ENCODE measurements at places on chromosomes 2 and 18.
A peak's percentile ranks its signal among the peaks of the same experiment; 100 is the strongest.

- no peak for DNase-seq
Measured at GRCh38 chr2:216636551-216637450, 3.6 kb downstream of the IGFBP2 start.

DNA sequence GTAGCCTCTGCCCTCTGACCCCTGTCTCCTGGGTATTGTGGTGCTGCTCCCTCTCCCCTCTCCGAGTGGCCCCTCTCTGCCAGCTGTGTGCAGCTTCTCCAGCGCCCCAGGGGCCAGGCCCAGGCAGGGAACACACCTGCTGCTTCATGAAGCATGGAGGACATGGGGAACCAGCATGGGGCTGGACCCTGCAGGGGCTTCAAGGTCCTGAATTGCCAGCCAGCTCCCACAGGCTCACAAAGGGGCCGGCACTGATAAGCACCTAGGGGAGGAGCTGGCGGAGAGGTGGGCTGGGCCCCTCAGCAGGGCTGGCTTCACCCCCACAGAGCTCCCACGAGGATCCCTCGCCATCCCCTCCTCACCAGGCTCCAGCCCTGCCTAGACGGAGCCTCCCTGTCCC lies 77.4 kb upstream of the GPC1 start:
- no peak for DNase-seq

- DNase-seq: peak; percentile 25
Measured at GRCh38 chr18:43129946-43130524, 14.6 kb upstream of the RIT2 start.

GRCh38 chr2:64888591-64889309 lies 100.4 kb upstream of the SLC1A4 start:
- no peak for DNase-seq

DNA sequence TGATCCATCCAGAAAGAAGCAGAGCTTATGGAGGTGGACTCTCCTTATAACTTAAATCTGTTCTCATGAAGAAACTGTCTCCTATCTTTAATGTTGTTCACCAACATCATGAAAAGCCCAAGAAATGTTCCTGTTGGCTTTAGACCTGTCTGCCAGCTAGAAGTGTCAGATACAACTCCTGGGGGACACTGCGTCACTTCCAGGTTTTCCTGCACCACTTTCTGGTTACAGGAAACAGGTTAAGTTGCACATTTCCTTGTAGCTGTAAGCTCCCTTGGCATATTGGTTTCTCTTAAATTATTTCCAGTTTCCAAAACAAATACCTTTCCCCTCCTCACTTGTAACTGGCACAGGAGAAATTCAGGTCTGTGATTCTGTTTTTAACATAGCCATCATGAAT lies 2.9 kb downstream of the CEP68 start:
- no peak for DNase-seq

DNA sequence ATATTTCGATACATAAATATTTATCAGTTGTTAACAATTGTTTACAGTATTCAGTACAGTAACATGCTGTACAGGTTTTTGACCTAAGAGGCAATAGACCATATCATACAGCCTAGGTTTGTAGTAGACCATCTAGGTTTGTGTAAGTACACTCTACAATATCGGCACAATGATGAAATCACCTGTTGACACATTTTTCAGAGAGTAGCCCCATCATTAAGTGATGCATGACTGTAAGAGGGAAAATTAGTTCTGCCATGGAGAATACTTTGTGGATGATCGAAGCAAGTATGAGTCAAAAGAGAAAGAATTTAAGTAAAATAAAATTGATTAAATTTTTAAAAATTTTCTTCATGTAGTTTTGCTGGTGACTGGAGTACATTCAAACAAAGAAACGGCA lies 32.6 kb downstream of the VIT start:
- DNase-seq: no peak

DNA sequence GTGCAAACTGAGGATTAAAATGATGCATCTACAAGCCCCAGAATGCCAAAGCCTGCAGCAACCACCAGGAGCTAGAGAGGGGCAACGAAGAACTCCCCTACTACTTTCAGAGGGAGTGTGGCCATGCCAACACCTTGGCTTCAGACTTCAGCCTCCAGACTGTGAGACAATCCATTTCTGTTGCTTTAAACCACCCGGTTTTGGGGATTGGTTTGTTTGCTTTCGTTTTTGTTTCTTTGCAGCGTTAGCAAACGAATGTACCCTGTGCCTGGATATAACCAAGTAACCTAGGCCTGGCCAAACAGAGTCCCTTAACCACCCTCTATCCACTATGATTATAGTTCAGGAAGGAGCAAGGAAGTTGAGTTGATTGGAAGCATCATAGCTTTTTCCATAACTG lies 171.2 kb upstream of the NCK2 start:
- DNase-seq: no peak

GRCh38 chr2:46451131-46451711 lies 28.1 kb upstream of the TMEM247 start:
- no peak for DNase-seq

DNA sequence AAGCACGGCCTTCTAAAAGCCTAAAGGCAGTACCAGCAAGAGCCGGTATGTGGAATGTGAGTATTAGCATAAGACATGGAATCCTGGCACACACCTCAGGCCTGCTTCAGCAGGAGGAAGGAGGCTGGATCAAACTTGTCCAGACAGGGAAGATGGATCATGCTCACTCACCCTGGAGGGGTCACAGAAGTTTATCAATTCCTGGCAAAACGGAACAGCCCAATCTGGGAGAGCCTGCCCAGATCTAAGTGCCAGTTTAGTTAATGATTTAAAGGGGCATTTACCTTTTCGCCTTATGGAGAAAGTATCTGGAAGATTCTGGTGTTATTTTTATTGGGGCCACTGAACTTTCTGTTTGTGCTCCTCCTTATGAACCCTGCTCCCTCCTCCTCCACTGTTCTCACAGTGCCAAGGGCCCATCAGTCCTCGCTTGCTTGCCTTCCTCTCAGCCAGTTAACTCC lies 58.3 kb upstream of the NFE2L2 start:
- DNase-seq: no peak

DNA sequence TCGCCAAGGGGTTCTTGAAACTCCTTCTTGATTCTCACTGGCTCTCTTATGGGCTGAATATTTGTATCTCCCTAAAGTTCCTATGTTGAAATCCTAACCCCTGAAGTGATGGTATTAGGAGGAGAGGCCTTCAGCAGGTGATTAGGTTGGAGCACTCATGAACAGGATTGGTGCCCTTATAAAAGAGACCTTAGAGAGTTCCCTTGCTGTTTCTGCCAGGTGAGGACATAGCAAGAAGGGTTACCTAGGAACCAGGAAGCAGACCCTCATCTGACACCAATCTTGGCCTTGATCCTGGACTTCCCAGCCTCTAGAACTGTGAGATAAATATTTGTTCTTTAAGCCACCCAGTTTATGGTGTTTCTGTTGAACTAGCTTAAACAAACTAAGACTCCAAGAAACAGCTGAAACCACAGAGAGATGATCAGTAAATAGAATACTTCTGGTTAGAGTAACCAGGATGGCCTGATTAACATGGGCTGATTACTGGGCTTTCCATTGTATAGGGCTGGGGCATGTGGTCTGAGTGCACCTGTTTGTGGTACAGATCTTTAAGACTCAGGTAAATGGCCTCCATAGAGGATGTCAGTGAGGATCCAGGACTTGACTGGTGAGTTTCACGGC lies 7.7 kb upstream of the CDC42EP3 start:
- peak; percentile 30 for DNase-seq

- DNase-seq: no peak
Measured at GRCh38 chr18:45166836-45167551, 448.3 kb upstream of the SLC14A2 start.

DNA sequence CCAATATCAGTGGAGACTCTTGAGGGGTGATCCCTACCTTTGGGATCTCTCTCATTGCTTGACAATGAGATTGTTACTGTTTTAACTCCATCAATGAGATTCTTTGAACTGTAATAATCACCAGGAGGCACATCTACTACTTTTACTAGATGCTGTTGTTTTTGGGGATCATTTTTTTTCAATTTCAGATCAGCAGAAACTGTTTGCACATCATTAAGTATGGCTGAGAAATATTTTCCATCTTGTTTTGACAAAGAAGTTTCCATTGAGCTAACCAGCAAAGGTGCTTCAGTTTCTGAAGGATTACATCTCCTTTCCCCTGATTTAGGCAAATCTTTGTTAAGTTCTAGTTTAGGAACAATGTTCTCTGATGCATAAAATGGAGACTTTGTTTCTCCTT lies 54.8 kb upstream of the SLC4A10 start:
- DNase-seq: no peak

- DNase-seq: no peak
Measured at GRCh38 chr2:142533177-142533576, 344.3 kb upstream of the KYNU start.

GRCh38 chr2:231909631-231910030 lies 16.6 kb downstream of the NPPC start:
- no peak for DNase-seq

DNA sequence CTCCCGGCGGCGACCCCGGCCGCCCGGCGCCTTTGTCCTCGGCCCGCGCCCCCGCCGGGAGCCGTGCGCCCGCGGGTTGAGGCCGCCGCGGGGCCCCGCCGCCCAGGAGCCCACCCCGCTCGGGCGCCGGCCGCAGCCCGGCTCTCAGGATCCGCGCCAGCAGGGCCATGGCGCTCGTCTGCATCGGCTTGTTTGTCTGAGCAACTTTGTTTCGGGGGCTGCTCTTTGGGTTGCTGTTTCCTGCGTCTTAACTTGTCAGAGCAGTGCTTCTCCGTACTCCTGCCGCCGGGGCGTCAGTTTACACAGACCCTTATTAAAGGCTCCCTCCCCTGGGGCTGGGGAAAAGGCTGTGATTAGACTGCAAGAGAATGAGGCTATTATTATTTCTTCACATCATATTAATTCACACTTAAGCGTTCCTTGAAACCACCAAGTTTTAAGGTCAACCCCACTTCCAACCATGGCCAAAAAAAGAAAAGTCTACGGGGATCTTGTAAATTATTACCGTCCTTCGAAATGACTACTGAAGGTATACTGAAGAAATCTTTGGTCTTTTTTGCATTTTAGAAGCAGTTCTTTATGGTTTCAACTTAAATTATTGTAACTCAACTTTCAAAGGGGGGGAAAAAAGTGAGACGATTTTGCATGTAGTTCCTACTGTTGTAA lies at the start of gene CYP27C1:
Gene CYP27C1 (minus strand): TSS at position 198 of the 666 bp plus-strand sequence. CDS start 29 bp downstream, at position 169.
- no peak for DNase-seq

DNA sequence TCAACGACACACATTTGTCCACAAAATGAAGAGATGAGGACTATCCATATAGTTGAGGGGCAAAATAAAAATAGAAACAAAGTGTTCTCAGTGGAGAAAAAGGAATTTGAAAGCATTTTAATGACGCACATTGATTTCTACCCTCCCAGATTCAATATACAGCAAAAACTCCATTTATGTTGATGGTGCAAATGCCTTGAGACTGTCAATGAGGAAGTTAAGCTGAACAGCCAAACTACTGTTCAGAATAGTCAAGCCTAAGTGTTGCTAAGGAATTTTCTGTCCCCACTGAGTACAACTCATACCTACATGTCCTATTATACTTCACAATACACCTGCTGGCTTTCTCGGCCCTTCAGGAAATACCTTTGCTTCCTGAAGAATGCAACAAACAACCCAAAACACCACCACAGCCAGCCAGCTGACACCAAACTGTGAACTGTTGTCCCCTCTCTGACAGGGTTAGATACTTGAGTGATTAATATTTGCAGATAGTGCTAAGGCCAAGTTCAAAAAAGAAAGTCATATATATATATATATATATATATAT lies 27.8 kb upstream of the DARS1 start:
- DNase-seq: no peak

- no peak for DNase-seq
Measured at GRCh38 chr18:28689588-28689987, 512.7 kb upstream of the CDH2 start.

GRCh38 chr2:181462033-181462432 lies 4.8 kb downstream of the ITGA4 start:
- no peak for DNase-seq

- no peak for DNase-seq
Measured at GRCh38 chr2:134936691-134937090, 18.1 kb downstream of the CCNT2 start.

DNA sequence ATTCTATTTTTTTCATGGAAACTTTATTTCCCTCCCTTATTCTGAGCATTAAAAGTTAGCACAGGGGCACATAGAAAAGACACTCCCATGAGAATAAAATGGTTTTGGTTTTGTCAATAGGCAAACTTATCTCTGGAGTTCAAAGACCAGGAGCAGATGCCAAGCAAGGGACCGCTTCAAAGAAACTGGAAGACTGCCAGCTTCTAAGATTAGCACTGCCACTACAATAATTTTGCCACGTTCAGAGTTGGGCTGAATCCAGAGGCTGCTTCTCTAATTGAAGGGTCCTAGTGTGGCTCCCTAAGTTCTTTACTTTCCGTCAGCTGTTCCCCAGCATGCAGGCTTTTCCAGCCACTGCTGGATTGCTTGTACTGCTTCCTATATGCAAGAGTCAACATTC lies 681.0 kb upstream of the GCFC2 start:
- DNase-seq: peak; percentile 35

DNA sequence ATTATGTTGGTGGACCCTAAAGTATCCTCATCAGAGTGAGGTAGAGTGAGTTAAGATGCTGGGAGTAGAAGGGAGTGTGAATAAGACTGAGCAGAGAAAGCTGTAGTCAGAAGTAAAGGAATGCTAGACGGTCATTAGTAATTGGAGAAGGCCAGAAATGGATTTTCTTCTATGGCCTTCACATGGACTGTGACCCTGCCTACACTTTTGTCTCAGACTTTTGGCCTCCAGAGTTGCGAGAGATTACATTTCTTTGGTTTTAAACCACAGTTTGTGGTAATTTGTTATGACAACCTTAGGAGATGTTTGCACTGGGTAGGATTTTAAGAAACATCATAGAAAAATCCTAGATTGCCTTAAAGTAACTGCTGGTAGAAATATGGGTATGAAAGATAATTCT lies 1267.7 kb upstream of the TMEFF2 start:
- DNase-seq: no peak

DNA sequence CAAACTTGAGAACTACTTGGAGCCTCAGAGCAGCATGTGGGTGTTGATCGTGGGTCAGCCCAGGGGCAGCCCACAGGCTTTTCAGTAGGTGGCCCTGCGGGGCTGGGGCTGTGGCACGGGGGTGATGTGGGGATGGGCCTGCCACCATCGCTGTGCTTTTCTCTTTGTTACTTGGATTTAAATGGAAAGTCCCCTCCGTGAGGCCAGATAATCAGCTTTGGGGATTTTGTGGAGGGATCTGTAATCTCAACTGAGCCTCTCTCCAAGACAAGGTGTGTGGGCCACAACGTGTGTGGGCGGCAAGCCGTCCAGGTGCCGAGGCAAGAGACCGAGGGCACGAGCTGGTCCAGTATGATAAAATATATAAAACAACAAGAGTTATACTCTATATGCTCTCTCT lies 16.7 kb downstream of the COLEC11 start:
- no peak for DNase-seq

DNA sequence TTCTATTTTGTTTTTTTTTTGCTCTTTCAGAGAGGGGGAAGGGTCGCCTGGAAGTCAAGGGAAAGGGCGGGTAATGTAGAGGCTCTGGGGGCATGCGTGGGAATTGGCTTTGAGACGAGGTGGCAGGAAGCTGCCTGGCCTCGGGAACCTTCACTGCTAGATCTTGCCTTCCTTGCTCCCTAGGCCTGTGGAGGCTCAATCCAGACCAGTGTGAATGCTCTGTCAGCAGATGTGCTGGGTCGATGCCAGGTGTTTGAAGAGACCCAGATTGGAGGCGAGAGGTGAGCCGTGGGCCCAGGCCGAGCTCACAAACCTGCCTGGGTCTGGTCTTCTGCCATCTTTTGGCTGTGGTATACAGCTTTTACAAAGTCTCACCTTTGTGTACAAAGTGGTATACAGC lies 15.5 kb downstream of the CCT7 start:
- no peak for DNase-seq

GRCh38 chr2:218229851-218230250 lies 12.9 kb downstream of the ARPC2 start:
- DNase-seq: no peak

GRCh38 chr2:204005940-204006721 lies 69.6 kb downstream of the ICOS start:
- no peak for DNase-seq
